ENCODE measurements at places on chromosomes 13 and 19. TPM values are rescaled to one million over a fixed set of nuclear protein-coding genes. Genes with fewer than 3 reads are reported as not detected.

DNA sequence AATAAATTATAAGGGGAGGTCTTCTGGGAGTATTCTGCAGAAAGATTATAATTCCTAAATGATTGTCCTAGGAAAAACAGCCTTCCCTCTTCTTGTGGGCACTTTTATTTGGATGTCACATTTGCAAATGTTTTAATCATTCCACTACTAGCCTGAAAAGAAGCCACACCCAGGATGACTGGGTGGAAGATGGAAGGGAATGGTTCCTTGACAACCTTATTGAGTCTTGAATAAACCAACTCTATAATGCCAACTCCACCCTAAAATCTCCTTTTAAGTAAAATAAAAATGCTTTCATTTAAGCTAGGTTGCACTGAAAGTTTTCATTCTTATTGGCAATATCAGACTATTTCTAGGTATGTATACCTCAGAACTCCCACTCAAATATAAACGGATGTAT is 494.6 kb downstream of the RFC3 start:
- ATAC-seq, result no peak

- no peak for ATAC-seq
Measured at GRCh38 chr13:63107179-63107943, 1691.7 kb upstream of the PCDH20 start.

GRCh38 chr19:30107251-30107650 is 165.2 kb downstream of the URI1 start:
- no peak for ATAC-seq

GRCh38 chr19:16892436-16892835 is 3.6 kb downstream of the F2RL3 start:
- no peak for ATAC-seq

DNA sequence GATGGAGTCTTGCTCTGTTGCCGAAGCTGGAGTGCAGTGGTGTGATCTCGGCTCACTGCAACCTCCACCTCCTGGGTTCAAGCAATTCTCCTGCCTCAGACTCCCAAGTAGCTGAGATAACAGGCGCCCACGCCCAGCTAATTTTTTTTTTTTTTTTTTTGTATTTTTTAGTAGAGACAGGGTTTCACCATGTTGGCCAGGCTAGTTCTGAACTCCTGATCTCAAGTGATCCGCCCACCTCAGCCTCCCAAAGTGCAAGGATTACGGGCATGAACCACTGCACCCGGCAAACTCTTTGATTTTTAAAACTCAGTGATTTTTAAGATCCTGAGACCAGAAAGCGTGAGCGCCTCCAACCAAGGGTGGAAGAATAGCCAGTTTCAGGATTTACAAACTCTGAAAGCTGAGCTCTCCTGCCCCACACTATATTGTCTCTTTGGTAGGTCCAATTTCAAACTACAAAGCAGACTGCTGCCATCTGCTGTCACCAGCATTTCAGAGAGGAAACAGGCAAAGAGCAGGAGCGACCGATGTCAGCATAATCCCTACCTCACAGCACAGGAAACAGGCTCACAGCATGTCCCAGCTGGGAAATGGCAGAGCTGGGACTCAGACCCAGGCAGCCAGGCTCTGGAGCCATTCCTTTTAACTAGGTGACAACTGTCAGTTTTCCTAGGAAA is 9.2 kb downstream of the NOSIP start:
- ATAC-seq, result peak; percentile 15

DNA sequence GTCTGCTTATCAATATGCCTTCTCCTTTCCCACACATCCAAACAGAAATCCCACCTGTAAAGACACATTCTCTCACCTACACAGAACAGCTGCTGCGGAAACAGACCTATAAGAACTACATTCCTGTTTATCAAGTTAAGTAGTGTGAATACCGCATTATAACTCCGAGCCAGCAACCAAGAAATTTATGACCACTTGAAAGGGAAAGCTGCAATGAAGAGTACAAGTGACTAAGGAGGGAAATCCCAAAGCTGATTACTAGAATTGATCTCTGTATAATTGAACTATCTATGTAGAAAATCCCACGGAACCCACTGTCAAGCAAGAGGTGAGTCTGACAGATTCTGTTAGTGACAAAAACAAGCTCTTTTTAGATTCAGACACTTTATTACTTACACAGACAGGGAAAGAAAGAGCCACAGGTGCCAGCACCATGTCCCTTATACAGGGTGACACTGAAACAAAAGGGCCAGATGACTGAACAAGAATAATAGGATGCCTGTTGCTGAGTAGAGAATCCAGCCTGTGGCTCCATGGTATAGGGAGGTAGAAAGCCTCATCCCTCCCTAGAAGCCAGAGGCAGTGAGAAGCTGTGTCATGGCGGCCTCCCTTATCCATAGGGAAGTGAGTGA is 1.6 kb upstream of the IGFL4 start:
- ATAC-seq, result no peak

- peak; percentile 35 for ATAC-seq
Measured at GRCh38 chr19:31350693-31351055, 1.4 kb upstream of the TSHZ3 start.

DNA sequence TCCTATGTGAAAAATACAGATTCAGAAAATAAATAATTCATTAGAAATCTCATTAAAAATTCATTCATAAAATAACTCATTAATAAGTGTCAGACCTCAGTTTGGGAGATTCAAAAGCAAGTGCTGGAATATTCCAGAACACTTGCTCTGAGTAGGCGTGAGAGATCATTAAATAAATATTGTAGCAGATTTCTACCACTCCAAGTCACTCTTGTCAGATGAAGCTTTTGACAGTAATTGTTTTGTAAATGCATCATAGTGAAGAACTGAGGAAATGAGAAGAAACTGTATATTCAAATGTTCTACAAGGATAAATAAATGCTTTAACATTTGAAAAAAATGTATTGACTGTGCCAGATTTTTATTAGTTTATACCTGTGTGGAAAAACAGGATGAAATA is 1228.1 kb downstream of the SLITRK1 start:
- no peak for ATAC-seq

DNA sequence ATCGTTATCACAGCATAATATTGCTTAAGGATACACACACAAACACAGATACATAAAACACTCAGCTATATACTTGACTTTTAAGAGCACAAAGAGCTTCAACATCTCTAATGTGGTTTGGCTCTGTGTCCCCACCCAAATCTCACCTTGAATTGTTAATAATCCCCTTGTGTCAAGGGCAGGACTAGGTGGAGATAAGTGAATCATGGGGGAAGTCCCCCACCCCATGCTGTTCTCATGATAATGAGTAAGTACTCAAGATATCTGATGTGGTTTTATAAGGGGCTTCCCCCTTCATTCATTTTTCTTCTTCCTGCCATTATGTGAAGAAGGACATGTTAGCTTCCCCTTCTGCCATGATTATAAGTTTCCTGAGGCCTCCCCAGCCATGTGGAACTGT is 481.4 kb downstream of the PCDH9 start:
- no peak for ATAC-seq

DNA sequence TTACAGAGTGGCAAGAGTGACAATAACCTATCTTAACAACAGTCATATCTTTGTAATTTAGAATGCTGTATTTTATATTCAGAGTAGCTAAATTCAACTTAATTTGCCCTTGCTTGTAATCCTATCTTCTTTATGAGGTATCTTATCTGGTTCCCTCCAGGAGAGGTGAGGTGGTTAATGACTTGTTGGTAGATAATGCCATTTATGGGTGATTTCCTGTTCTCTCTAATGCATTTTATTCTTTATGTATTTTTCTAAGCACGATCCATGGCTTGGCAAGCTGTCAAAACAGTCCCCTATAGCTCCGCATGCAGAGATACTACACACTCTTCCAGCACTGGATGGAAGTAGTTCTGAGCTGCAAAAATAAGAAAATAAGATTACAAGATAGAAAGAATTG is 267.9 kb downstream of the LMO7 start:
- ATAC-seq, result no peak

DNA sequence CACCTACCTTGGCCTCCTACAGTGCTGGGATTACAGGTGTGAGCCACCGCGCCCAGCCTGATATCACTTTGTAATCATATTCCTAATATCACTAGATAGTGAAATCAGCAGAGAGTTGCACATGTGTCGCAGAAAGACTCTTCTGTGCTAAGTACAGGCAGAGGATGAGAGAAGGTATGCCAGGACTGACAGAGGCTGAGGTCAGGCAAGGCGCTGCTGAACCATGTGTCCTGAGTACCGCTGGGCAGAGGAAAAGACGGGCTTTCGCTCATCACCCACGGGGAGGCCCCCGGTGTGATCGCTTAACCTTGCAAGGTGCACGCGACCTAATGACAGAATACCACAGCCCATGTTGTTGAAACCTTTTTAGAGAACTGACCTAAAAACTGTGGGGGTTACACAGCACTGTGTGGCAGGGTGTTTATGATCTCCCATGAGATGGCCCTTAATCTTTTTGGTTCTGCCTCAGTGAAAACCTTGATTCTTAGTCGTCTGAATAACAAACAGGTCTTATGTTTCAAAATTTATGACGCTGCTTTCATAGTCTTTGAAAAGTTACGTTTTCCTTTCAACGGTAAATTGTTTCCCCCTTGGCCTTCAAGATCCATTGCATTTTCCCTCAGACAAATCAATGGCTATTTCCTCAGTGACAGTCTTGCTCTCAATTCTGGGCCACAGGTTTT is 12.2 kb downstream of the GJA3 start:
- no peak for ATAC-seq

- ATAC-seq, result peak; percentile 91
Measured at GRCh38 chr13:40271931-40272775, 394.3 kb downstream of the FOXO1 start.

- ATAC-seq, result no peak
Measured at GRCh38 chr13:85266771-85267170, 532.4 kb downstream of the SLITRK6 start.

DNA sequence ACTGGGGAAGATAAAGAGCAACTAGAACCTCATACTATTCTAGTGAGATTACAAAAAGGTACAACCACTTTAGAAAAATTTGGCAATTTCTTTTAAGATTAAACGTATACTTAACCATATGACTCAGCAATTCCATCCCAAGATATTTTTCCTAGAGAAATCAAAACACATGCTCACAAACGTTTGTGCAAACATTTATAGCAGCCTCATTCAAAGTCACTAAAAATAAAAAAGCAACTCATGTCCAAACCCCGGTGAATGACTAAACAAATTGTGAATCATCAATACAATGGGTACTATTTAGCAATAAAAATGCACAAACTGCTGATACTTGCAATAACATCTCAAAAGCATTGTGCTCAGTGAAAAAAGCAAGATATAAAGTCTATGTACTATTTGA is 121.5 kb downstream of the FRY start:
- ATAC-seq, result no peak

DNA sequence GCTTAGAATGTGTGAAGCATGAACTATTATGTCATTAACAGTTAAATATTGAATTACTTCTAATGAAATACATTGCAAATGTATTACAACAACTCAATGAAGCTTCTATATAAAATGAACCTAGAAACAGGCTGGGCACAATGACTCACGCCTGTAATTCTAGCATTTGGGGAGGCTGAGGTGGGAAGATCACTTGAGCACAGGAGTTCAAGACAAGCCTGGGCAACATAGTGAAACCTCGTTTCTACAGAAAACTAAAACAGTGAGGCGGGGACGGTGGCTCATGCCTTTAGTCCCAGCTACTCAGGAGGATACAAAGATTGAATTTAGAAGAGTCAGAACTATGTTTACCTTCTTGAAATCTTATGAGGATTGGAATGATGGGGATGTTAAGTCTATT is 505.1 kb downstream of the SLITRK5 start:
- no peak for ATAC-seq

DNA sequence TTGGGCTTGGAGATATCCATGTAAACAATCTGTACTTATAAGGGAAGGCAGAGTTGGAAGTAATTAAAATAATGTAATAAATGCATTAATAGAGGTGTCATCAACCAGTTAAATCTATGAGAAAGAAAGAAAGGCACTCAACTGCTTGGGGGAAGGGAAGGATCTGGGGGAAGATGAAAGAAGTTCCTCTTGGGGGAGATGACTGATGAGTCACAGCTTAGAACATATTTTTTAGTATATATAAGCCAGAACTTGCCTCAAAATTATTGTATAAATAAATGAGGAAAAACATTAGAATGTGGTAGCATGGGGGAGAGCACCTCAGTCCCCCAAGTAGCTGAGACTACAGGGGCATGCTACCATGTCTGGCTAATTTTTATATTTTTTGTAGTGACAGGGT is 205.8 kb downstream of the GGACT start:
- ATAC-seq, result no peak

DNA sequence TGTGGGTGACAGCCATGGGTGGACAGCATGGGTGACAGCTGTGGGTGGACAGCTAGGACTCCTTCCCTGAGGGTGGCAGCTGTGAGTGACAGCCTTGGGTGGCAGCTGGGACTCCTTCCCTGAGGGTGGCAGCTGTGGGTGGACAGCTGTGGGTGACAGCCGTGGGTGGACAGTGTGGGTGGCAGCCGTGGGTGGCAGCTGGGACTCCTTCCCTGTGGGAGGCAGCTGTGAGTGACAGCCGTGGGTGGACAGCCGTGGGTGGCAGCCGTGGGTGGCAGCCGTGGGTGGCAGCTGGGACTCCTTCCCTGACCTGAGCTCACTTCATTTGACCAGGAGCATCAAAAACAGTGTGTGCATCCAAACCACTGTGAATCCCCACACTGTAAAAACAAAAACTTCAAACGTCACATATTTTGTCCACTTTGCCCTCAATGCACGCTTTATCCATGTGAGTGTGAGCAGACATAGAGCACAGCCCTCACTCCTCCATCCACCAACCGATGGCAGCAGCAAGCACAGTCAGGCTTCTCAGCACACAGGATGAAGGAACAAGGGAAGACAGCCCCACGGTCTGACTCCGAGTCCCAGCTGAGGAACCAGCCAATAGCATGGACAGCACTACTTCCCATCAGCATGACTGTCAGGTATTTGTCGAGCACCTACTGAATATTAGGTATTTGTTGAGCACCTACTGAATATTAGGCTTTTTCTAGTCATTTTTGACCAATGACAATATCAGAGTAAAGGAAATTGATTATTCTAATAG is 1.6 kb upstream of the CFAP97D2 start:
- ATAC-seq, result no peak

DNA sequence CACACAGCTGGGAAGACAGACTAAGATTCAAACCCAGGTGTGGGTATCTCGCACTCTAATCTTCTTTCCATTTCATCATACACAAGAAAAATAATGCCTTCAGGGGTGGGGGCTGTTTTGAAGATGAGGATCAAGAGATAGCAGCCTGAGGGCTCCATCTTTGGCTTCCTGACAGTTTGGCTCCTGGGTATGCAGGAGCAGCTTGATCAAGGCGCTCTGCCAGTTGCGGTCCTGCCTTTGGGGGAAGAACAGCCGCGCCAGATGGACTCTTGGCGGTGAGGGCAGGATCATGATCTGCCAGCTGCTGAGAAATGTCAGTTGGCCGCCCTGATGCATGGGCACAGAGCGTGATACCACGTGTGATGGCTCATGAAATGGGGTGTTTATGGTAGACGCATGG is 119.1 kb downstream of the IER2 start:
- ATAC-seq, result no peak

FOSB gene
- 2.5 TPM for total RNA-seq

NOVA2 gene
- total RNA-seq, result 0.40 TPM

PROZ gene
- total RNA-seq, result not detected

ALOX5AP gene
- total RNA-seq, result 3.1 TPM

PSG1 gene
- not detected for total RNA-seq

FGF22 gene
- total RNA-seq, result 0.12 TPM

KLK10 gene
- 225 TPM for total RNA-seq

MUC16 gene
- 0.56 TPM for total RNA-seq

LYPD5 gene
- total RNA-seq, result 18.0 TPM

TGFB1 gene
- total RNA-seq, result 53.8 TPM

ZNF560 gene
- not detected for total RNA-seq

CATSPERD gene
- not detected for total RNA-seq

LMTK3 gene
- total RNA-seq, result 4.9 TPM

SRRM5 gene
- total RNA-seq, result 0.12 TPM

ZNF534 gene
- not detected for total RNA-seq

PPP1R15A gene
- 30.0 TPM for total RNA-seq

All from esophagus mucosa (tissue), 1 donor.